ENCODE measurements at places on chromosomes 12 and 14. TPM values are rescaled to one million over a fixed set of nuclear protein-coding genes. Genes with fewer than 3 reads are reported as not detected.

The CLEC2A gene
- polyA plus RNA-seq = not detected

GRCh38 chr12:88122666-88123065, 19.2 kb downstream of the CEP290 start:
- no peak for DNase-seq

- DNase-seq = no peak
Observed at GRCh38 chr12:56867216-56867615, 67.0 kb downstream of the SDR9C7 start.

The NPFF gene
- polyA plus RNA-seq = not detected

DNA sequence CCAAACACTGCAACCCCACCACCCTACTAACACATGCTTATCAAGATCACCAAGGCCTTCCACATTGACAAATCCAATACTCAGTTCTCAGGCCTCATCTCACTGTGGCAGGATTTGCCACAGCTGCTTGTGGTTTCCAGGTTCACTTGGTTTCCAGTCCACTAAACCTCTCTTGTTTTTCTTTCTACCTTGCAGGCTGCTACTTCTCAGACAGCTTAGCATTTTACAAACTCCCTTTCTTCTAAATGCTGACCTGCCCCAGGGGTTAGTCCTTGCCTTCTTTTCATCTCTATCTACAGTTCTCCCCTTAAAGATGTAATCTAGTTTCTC, 84.1 kb downstream of the BCAT1 start:
- DNase-seq = no peak
